ENCODE measurements at places on chromosomes 11 and 22.

GRCh38 chr22:49391436-49391835 lies 436.2 kb downstream of the BRD1 start:
- DNase-seq, result no peak

GRCh38 chr11:41872426-41872825 lies 413.0 kb upstream of the LRRC4C start:
- DNase-seq, result no peak

DNA sequence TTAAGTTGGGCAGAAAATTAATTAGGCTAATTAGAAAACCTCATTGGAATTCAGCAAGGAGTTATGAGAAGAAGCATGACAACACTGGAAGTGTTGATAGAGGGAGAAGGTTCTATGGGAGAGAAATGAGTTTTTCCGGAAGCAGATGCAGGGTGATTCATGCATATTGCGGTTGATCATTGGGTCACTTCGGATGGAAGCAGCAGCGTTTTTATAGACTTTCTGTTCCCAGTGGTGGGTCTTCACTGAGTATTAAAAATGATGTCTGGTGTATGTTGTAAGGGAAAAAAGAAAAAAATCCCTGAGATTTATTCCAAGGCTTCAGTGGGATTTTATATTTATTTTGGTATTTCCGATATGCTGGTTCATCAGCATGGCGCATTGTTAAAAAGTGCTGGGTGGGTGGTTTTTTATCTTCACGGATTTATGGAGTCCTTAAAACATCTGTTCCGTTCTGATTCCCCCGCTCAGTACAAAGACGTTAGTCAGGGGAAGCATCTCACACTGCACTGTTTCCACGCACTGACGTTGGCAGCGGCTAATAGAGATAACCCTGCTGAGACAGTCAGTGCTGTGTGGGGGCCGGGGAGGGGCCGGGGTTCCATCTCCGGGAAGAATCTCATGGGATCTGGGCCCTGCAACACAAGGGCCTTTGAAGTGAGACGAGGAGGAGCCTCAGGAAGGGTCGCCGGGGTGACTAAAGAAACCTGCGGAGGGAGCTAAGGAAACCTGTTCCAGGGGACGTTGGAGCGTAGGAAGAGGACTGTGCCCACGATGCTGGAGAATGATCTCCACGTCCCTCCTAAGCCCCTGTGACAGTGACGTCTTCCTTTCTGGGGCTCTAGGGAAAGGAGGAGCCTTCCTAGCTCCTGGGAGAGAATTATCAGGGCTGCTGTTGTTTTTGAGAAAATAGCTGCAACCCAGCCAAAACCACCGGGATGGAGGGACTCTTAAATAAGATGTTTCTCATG lies 390.0 kb downstream of the NTM start:
- DNase-seq, result no peak

DNA sequence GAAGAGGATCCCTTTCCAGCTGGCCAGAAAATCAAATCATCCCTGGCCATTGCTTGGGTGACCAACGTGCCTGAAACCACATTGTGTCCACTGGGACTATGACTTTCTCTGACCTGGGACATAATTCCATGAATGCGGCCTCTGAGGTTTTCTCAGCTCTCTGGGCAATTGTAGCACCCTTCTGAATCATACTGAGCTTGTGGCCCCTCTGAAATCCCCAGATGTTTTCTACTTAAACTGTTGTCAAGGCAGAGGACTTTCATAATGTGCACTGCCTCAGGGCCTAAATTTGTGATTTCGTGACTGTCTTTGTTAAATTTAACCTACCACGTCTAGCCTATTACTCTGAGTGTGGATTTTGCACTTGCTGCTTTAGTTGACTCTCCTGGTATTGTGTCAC lies 321.1 kb upstream of the PLET1 start:
- no peak for DNase-seq

Data from stimulated activated CD4-positive, alpha-beta T cell treated with anti-CD3 and anti-CD28 coated beads, Interleukin-1b, Interleukin-23, amount 100 ng/mL, for 4 hours (primary cell).